Stimulated activated CD8-positive, alpha-beta memory T cell treated with anti-CD3 and anti-CD28 coated beads, Interleukin-4, amount 100 ng/mL, for 4 hours (primary cell): ENCODE measurements at places on chromosomes 3 and 15.

DNA sequence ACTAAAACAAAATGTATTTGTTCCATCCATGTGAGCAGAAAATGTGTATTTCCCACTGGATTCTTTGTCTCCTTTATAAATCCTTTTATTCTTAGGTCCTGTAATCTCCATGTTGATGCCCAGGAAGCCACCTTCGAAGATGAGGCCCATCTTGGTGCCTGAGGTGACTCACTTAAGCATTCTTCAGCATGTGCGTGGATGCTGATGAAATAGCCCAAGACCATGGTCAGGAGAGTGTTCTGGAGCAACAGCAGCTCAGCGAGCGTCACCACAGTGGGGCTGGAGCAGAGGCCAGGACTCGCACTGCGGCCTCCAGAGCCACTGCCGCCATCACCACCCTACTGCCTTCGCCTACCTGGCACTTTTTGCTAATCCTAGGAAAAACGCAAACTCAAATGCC lies 520.9 kb downstream of the FHIT start:
- no peak for DNase-seq

- no peak for DNase-seq
Observed at GRCh38 chr3:81913886-81914663, 152.6 kb upstream of the GBE1 start.

DNA sequence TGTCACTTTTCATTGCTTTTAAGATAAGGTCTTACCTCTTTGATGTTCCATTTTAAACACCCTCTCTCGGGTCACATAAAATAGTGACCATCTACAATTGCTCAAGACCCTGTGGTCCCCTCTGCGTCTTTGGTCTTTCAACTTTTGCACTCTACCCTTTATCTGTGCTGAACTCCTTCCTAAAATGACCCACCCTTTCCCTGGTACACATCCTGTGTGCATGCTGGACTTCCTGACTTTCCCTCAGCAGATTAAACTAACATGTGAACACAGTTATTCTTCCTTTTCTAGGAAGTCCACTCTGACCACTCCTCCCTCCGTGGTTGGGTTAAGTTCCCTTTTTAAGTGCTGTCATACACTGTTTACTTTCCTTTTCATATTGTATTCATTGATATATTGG lies 414.2 kb downstream of the GABRB3 start:
- no peak for DNase-seq

GRCh38 chr15:79339588-79340314 lies 28.8 kb downstream of the TMED3 start:
- DNase-seq, result no peak

DNA sequence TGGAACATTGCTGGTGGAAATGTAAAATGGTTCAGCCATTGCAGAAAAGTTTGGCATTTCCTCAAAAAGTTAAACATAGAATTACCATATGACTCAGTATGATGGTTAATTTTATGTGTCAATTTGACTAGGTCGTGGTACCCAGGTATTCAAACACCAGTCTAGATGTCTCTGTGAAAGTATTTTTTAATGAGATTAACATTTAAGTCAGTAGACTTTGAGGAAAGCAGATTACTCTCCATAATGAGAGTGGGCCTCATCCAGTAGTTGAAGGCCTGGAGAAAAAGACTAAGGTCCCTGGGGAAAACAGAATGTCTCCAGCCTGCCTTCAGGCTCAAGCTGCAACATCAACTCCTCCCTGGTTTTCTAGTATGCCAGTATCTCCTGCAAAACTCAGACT lies 42.3 kb upstream of the TMEM87A start:
- no peak for DNase-seq

GRCh38 chr3:18743761-18744160 lies 318.6 kb upstream of the SATB1 start:
- no peak for DNase-seq

DNA sequence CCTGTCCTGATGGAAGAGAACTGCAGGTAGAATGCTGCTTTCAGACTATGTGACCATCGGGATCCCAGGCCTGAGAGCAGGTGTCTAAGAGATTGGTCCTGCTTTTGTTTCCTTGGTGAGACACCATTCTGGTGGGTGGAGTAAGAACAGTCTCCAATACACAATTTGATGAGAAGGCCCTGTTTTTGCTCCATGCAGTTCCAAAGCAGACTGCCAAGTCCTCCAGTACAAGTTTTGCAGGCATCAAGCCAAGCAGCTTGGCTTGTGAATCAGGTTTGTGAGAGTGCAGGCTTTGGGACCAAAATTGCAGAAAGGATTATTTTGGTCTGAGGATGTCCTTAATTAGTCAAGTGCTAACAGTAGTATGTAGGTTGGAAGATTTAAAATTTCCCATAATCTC lies 381.6 kb downstream of the FOXP1 start:
- no peak for DNase-seq

GRCh38 chr15:89912674-89913396 lies at the start of gene ARPIN:
Gene ARPIN, minus strand, starts transcription at chr15:89912952. Its CDS starts 117 bp downstream, at chr15:89912835.
- no peak for DNase-seq

GRCh38 chr15:89462198-89462912 lies 34.0 kb downstream of the RHCG start:
- no peak for DNase-seq

DNA sequence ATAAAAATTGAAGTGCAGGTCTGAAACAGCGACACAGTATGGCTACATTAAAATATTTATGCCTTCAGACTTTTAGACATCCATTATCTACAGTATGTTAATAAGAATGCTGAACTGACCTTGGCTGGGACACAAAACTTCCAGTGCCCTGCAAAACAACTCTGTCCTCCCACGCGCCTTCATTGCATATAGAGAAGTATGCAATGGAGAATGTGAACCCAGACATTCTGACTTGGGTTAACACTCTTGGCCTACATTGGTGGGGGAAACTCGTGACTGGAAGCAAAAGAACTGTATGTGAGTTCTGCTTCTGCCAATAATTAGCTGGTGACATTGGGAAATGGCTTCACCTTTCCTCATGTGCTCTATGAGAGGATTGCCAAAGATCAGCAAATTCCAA lies 110.5 kb upstream of the SLC24A5 start:
- no peak for DNase-seq
